ENCODE measurements at places on chromosomes 11 and 22.

GRCh38 chr11:69463181-69463994 is 18.1 kb upstream of the LINC01488 start:
- DNase-seq, result no peak

DNA sequence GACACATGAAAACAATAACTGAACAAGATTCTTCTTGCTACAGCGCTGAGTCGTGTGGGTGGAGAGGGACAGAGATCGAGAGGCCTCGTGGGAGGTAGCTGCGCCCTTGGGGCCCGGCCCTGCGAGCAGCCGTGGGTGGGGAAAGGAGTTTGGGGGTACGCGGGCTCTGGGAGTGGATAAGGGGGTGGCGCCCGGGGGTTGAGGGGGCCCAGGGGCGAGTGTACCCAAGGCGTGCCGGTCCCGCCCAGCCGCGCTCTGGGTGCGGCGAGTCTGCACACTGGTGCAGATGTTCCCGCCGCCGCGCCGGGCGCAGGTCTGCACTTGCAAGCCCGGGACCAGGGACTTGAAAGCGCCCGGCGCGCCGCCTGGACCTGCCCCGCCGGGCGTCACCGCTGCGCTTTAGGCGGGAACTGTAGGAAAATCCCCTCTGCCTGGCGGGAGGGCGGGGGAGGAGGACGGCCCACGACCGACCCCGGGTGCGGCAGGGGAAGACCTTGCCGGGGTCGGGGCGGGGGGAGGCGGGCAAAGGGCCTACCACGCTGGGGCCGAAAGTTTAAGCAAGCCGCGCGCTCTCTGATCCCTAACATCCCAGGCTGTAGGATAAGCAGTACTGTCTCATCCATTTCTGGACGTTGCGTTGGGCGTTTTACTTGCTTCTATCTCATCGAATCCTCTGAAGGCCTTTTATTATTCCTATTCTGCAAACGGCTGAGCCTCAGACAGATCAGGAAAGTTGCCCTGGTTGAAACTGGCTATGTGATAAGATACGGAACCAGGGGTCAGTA is 1.4 kb upstream of the KREMEN1 start:
- DNase-seq, result peak; percentile 19

DNA sequence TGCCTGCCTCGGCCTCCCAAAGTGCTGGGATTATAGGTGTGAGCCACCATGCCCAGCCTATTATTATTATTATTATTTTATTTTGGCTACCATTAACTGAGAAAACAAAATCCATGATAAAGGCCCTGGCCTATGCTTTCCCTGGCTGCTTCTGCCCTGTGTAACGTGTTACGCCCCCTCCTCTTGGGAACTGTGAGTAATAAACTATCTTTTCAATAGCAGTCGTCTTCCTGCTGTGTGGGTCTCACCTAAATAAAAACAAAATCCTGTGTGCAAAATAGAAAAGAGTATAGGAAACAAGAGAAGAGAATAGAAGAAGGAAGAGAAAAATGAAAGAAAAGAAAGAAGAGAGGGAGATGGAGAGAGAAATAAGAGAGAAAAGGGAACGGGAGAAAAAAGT is 237.0 kb downstream of the MIAT start:
- no peak for DNase-seq

DNA sequence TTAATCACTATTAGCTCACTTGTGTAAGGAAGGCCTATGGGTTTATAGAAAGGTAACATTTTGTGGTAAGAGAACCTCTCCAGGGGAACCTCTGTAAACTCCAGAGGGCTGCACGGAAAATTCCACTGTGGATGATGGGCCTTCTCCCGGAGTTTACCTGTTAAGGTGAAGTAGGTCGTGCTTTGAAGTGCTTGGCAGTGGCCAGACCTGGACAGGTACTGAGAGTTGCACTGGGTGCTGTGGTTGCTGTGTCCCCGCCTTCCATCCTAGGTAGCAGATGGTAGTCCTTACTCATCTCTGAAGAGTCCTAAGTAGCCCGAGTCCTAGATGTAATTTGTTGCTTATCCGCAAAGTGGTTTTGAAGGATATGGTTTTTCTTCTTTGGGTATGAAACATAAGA is 133.4 kb downstream of the TEAD1 start:
- DNase-seq, result no peak

GRCh38 chr11:133058501-133058900 is 473.8 kb downstream of the OPCML start:
- no peak for DNase-seq

- DNase-seq, result no peak
Observed at GRCh38 chr22:32839831-32840584, 38.5 kb downstream of the TIMP3 start.

GRCh38 chr22:38107692-38108515 is 2.6 kb downstream of the BAIAP2L2 start:
- DNase-seq, result no peak

DNA sequence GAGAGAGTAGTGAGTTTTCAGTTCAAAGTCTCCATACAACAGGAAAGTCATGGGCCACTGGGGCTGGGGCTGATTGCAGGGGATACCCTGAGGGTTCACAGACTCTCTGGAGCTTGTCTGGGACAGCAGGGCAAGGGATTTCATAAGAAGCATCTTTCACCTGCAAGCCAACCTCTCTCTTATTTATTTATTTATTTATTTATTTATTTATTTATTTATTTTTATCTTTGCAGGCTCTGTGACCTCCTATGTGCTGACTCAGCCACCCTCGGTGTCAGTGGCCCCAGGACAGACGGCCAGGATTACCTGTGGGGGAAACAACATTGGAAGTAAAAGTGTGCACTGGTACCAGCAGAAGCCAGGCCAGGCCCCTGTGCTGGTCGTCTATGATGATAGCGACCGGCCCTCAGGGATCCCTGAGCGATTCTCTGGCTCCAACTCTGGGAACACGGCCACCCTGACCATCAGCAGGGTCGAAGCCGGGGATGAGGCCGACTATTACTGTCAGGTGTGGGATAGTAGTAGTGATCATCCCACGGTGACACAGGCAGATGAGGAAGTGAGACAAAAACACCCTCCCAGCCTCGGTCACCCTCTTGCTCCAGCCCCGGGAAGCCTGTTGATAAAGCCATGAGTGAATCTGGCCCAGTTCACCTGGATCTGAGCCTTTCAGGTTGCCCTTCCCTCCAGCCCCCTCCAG is 68.4 kb downstream of the GGTLC2 start:
- no peak for DNase-seq

DNA sequence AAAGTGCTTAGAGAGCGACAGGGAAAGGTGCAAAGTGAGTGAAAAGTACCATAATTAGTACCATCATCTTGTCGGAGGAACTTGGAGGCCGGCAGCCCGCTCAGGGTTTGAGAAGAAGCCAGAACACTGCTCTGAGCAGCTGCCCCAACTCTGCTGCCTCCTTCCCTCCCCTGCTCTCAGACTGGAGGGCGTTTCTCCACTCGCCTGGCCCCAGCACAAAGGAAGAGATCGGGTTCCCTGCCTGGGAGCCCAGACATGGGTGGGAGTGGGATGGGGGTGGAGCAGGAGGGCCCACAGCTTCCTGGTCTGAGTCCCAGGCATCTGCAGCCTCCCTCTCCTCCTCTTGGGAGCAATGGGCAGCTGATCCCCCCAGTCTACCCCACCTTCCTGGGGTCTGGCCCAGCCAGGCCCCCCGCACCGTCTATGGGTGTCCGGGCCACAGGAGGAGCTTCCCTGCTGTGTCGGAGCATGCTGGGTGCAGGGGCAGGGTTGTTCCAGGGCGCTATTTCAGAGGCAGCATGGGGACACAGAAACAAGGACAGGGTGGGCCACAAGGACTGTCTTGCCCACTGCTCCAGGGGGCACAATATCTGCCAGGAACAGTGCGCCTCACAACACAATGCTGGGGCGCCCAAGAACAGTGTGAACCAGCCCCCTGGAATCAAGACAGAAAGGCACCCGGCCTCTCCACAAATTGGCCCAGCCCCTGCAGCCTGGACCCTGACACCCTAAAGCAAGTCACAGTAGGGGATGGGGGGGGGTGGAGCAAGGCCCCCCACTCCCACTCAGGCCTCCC is 4.8 kb downstream of the LIF start:
- DNase-seq, result no peak

GRCh38 chr11:64845129-64845775 is 799 bp upstream of the CDC42BPG start:
- DNase-seq, result no peak

All from activated T-helper 1 cell treated with anti-CD3 and anti-CD28 coated beads, Interleukin-2, amount 50 U/mL, for 16 hours (primary cell).